ENCODE measurements at places on chromosomes 7 and 10.

DNA sequence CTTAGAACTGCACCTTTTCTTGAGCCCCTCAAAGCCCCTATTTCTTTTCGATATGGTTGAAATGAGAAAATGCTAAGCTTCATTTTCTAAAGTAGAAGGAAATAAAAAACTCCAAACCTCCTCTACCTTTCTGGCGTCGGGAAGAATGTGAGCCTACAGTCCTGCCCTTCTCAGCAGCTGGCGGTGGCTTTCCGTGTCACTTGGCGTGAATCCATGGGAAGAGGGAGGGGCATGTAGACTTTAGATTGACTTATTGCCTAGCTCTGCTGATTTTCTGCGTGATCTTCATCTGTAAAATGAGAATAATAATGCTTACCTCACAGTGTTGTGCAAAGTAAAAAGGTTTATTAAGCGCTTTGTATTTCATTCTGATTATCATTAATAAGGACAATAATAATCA, 35.0 kb downstream of the PRR15 start:
- no peak for DNase-seq

- DNase-seq: no peak
Measured at GRCh38 chr7:53475776-53476175, 440.3 kb downstream of the POM121L12 start.

DNA sequence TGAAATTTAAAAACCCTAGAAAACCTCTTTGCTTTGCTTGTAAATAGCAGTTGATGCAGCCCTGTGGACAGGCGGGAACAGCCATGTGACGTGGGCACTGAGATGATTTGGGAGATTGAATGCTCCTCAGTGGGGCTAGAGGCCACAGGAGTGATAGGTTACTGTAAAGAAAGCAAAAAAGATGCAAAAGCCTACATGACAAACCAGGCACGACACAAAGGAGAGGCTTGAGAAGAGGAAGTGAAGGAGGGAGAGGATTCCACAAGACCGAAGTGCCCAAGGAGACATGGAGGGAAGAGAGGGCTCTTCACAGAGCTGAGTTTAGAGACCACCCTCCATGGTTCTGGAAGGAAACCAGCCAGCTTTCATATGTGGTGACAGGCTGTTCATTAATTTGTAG, 25.7 kb downstream of the IKZF1 start:
- DNase-seq: no peak

DNA sequence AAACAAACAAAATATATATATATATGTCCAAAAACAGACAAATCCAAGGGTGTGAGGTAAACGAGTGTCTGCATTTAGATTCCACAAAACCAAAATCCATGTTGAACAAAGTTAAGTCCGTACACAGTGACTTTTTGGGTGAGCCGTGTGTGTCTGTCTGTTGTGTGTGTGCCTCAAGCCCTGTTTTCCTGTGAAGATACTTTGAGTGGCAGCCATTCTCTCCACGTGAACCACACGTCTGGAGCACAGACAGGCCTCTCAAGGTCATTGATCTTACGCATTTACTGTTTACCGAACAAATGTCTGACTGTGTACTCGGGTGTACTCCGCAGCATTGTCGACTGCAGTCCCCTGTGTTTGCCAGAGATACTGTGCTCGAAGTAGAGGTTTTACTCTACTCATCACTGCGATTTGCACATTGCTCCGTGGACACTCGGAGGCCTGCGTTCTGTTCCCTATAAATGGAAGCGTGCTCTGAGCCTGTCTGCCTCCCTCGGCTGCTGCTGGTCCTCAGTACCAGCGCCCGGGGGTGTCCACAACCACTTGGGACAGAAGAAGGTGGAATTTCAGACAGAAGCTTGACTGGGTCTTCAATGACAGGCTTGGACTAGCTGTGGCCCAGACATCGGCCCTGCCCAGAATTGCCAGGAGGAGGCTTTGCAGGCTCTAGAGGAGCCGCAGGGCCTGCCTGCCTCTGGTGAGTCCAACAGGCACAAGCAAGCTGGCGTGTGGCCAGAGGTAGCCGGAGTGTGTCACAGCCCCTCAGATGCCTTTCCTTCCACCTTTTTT, 22.1 kb downstream of the CYP17A1 start:
- DNase-seq: peak; percentile 82

- DNase-seq: peak; percentile 41
Measured at GRCh38 chr10:50937230-50937907, 51.9 kb upstream of the A1CF start.

GRCh38 chr10:124888262-124888661, 53.7 kb upstream of the ZRANB1 start:
- DNase-seq: no peak

DNA sequence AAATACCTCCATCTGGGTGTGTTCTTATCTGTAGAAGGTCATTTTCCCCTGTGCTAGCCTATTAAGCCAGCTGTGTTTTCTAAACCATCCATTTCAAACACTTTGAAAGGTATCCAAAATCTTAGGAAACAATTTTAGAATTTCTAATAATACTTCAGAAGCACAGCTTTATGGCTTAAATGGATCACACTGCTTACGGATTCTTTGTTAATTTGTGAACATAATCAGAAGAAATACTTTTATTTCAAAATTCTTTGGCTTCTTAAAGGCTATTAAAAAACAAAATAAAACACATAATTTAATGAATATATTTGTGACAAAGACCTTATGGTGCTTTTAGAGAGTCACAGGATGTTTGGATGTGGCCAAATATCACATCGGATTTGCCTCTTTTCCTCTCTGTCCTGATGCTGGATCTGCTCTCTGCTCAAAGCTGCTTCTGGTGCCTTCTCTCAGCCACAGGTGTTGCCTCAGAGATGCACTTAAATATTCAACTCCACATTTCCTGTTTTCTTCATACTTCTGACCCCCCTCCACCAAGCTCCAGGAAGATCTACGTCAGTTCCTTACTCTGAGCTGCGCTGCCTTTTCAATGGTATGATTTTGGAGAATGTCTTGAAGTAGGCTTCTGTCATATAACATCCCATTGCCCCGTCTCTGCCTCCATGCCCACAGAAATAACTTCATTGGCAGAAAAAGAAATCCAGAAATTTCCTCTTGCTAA, 230.6 kb downstream of the MLLT10 start:
- DNase-seq: no peak

Data from astrocyte of the hippocampus (primary cell).